ENCODE measurements at places on chromosomes 11 and 22.

DNA sequence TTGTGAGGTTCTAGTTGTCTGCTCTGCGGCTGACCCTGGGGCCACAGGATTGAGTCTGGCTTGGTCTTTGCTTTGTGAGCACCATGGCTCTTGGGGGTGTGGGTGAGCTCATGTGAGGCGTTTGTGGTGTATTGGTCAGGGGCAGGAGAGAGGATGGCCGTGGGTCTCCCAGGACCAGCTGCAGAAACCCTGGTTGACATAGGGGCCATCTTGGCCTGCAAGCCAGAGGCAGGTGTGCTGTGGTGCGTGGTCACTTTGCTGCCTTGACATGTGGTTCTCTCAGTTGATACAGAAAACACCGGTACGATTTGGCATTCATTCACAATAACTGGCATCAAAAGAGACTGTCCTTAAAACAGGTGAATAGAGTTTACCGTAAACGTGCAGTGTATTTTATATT lies 11.3 kb downstream of the PHRF1 start:
- DNase-seq, result no peak

DNA sequence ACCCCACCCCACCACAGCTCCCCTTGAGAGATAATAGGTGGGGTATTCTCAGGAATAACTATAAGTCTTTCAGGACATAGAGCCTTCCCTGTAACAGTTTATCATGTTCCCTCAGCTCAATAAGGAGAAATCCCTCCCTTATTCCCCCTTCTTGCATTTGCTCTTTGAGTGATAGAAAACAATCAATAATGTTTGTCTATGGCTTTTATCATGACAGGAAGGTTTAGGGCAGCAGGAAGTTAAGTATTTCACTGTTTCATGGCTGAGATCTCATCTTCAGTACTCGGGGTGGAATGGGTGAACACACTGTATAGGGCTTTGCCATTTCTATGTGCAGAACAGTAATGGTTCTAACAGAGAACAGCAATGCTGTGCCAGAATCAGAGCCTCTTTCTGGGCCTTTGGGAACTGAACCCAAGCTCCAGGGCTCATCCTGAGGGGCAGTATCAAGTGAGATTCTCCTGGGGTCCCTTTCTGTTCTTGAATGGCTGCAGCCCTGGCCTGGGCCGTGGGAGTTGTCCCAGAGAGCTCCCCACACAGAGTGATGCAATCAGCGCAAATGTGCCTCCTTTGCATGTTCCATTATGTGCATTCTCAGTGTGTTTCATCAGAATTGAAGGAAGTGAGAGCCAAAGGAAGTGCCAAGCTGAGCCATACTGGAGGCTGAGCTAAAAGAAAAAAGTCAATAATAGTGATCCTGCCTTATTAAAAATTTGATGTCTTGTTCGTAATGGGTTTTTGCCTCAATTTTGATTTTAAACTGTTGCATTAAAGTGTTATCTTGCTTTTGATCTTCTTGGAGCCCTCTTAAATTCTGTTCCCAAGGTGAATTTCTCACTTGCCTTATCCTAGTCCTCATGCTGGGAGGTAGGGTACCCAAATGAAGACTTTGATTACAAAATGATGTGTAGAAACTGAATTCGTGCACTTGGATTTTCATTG lies 2.9 kb upstream of the CYP2R1 start:
- DNase-seq, result no peak

GRCh38 chr22:24400726-24401596 lies 26.4 kb upstream of the ADORA2A start:
- DNase-seq, result no peak

DNA sequence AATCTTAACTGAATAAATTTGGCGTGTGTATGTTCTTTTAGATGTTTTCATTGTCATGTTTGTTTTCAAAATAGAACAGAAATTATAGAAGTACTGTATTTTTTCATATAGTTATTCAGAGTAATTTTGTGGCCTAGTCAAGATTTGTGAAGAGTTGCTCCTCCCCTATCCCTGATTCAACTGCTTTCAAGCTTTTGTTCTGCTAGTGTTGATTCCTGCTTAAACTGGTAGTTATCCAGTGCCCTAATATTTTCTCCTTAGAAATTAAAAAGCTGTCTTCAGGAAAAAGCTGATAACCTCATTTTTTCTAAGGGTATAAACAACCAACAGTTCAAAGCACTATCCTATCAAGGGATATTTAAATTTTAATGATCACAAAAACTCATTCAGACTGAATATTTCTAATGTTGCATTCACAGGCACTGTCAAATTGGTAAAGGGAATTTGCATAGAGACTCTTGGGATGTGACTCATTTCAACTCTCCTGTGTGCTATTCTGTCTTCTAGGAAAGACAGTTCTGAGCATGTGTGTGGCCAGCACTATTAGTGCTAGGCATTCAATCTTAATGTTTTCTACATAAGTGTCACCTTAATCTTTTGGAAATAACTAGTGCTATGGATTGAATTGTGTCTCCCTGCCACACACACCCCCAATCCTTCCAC lies 1776.0 kb downstream of the LRRC4C start:
- DNase-seq, result no peak

GRCh38 chr11:34632105-34632791 lies 11.4 kb downstream of the EHF start:
- no peak for DNase-seq

GRCh38 chr11:123594188-123594901 lies 60.1 kb downstream of the SCN3B start:
- no peak for DNase-seq

All from effector memory CD4-positive, alpha-beta T cell (primary cell).